Eye (tissue), 1 donor: ENCODE measurements at places on chromosomes 4 and X.

- DNase-seq, result no peak
These were observed 384.5 kb downstream of the GPAT3 start for GRCh38 chr4:83920375-83920774.

DNA sequence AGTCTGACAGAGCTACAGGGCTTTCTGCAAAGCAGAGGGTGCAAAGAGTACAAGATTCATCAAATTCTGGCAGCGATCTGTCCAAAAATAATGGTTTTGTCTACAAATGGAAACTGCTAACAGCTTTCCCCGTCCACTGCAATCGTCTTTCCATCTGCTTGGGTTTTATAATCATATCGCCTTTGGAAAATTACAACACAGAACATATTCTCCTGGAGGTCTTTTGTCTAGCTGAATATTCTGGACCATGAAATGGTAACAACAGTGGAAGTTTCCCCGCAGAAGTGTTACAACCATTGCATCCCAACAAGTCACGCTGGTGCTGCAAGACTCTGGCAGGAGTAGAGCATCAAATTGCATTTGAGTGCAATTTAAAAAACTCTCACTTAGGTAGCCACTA lies 101.2 kb upstream of the BOD1L1 start:
- no peak for DNase-seq

DNA sequence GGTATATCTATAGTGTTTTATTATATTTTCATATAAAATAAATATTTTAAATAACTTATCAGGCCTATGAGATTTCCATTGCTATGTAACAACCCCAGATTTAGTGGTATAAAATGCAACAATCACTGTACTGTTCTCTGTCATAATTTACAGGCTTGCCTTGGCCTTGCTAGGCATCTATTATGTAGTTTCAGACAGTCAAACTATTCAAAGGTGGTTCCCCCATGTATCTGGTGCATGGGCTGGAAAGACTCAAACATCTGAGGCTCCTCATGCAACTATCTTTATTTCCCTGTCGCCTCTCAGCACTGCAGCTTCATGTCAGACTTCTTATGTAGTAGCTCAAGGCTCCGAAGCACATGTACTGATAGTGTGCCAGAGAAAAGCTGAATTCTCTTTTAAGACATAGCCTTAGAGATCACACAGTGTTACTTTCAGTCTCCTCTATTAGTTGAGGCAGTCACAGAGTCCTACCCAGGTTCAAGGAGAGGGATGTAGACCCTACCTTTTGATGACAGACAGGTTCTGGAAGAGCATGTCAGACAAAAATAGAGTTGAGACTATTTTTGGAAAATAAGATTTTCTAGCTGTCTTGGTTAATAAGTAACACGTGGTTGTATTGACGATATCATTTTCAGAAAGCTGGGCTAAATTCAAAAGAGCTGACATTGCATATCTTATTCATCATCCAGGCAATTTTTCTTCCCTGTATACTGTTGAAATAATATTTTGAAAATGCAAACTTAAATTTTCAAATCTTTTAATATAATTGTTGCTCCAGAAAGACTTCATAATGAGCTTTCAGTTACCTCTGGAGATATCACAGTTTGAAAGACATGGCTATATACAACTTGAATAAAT lies 19.4 kb downstream of the MTTP start:
- DNase-seq, result no peak

- peak; percentile 62 for DNase-seq
These were observed at the start of gene CXCL6 for GRCh38 chr4:73836373-73837279. TSS of gene CXCL6 (plus strand) at chr4:73836678. CDS start at chr4:73836751, 73 bp downstream.

GRCh38 chrX:53050841-53051240 lies 2.3 kb downstream of the GPR173 start:
- DNase-seq, result no peak

DNA sequence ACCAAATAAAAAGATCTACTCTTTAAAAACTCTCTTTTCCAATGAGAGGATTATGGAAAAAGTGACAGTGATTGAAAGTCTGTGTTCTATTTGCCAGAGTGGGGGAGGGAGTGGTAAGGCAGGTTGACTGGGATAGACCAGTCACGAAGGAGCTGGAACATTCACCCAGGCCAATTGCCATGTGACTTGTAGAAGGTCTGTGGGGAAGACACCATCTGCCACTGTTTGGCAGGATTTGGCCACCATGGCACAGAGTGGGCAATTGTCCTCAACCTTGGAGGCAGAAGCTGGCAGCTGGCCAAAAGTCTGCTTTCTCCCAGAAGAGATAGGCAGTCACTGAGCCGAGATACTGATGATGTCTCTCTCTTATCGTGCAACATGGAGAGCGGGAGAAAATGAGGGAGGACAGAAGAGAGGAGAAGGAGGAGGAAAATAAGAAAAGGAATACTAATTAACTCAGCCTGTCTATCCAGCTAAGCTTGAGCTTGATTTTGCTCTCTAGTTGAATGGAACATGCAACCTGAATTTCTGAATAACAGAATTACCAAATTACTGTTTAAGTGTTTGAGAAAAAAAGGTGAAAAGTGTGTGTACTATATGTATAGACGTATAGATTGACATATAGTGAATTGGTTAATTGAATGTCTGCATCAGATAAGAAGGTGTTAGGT lies 267.1 kb downstream of the ARHGAP24 start:
- DNase-seq, result no peak

- no peak for DNase-seq
These were observed 12.6 kb downstream of the BEX1 start for GRCh38 chrX:103051260-103051789.
